ENCODE measurements at places on chromosomes 2 and 18. TPM values are rescaled to one million over a fixed set of nuclear protein-coding genes. Genes with fewer than 3 reads are reported as not detected.

- no peak overlapping the region for H3K4me3 ChIP-seq
- no peaks in the 10 kb centered on the region for H3K27me3 ChIP-seq
- H3K27ac ChIP-seq: no peak overlapping the region
- no peak for DNase-seq
- no peaks in the 10 kb centered on the region for H3K36me3 ChIP-seq
Observed at GRCh38 chr2:241618296-241618805, 18.6 kb downstream of the THAP4 start.

- H3K27me3 ChIP-seq: no peaks in the 10 kb centered on the region
- H3K36me3 ChIP-seq: no peaks in the 10 kb centered on the region
- H3K27ac ChIP-seq: no peak overlapping the region
- no peak for DNase-seq
- H3K4me3 ChIP-seq: no peak overlapping the region
- no peaks in the 10 kb centered on the region for H3K4me1 ChIP-seq
Observed at GRCh38 chr2:194380011-194380410, 1277.0 kb upstream of the SLC39A10 start.

GRCh38 chr2:127532296-127532695 is 3.2 kb upstream of the MYO7B start:
- H3K4me3 ChIP-seq: no peak overlapping the region
- H3K27me3 ChIP-seq: no peaks in the 10 kb centered on the region
- no peak overlapping the region for H3K27ac ChIP-seq
- no peak for DNase-seq
- no peaks in the 10 kb centered on the region for H3K4me1 ChIP-seq
- H3K36me3 ChIP-seq: no peaks in the 10 kb centered on the region

- no peaks in the 10 kb centered on the region for H3K36me3 ChIP-seq
- H3K27ac ChIP-seq: no peak overlapping the region
- no peaks in the 10 kb centered on the region for H3K4me1 ChIP-seq
- no peak for DNase-seq
- H3K4me3 ChIP-seq: no peak overlapping the region
- no peaks in the 10 kb centered on the region for H3K27me3 ChIP-seq
Observed at GRCh38 chr2:169415233-169415748, 53.0 kb upstream of the LRP2 start.

GRCh38 chr2:112841295-112842044 is 4.9 kb upstream of the IL1B start:
- DNase-seq: no peak
- no peaks in the 10 kb centered on the region for H3K4me1 ChIP-seq
- no peaks in the 10 kb centered on the region for H3K36me3 ChIP-seq
- H3K27me3 ChIP-seq: no peaks in the 10 kb centered on the region

- no peak overlapping the region for H3K4me3 ChIP-seq
- no peaks in the 10 kb centered on the region for H3K27me3 ChIP-seq
- no peaks in the 10 kb centered on the region for H3K36me3 ChIP-seq
- no peaks in the 10 kb centered on the region for H3K4me1 ChIP-seq
- H3K27ac ChIP-seq: no peak overlapping the region
Observed at GRCh38 chr2:100043891-100044255, 98.5 kb downstream of the AFF3 start.

DNA sequence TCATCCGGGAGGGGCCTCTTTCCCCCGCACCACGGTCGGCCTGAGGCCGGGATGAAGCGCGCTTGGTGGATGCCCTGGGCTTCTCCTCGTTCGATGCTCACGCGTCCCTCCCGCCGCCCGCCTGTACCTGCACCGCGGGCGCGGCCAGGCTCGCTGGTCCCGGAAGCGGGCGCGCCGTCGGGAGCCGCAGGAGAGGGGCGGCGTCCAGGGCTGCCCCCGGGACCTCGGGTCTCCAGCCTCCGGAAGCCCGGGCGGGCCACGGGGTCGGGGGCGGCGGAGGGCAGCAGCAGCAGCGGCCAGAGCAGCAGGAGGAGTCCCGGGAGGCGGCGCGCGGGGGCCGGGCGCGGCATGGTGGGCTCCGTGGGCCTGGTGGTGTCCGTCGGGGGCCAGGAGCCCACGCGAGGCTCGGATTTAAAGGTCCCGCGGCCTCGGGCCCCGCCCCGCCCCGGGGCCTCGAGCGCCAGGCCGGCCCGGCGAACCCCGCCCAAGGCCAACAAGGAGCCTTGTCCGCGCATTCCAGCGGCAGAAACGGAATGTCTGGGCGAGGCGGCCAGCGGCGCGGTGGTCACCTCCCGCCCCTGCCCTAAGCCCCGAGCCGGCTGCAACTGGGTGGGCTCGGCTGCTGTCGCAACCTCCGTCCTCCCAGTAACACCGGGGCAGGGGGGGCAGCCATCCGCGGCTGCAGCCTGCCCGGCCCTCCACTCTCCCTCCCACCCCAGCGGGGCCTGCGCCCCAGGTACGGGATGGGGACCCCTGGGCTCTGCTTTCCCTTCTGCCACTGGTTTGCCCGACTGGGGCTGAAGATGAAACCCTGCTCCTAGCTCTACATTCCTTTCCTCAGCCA is at the start of gene MATN3:
Gene MATN3, minus strand, starts transcription at position 387 of the 844 bp plus-strand sequence. Its CDS starts 37 bp downstream, at position 350.
- no peaks in the 10 kb centered on the region for H3K36me3 ChIP-seq
- H3K27ac ChIP-seq: no peak within 1 kb of the TSS
- H3K4me1 ChIP-seq: no peaks in the 10 kb centered on the region
- no peaks in the 10 kb centered on the region for H3K27me3 ChIP-seq
- peak within 1 kb of the TSS; percentile 40 for H3K4me3 ChIP-seq

GRCh38 chr18:43571078-43571689 is 293.9 kb upstream of the SYT4 start:
- no peaks in the 10 kb centered on the region for H3K36me3 ChIP-seq
- H3K27me3 ChIP-seq: no peaks in the 10 kb centered on the region
- H3K4me1 ChIP-seq: no peaks in the 10 kb centered on the region
- no peak overlapping the region for H3K4me3 ChIP-seq

DNA sequence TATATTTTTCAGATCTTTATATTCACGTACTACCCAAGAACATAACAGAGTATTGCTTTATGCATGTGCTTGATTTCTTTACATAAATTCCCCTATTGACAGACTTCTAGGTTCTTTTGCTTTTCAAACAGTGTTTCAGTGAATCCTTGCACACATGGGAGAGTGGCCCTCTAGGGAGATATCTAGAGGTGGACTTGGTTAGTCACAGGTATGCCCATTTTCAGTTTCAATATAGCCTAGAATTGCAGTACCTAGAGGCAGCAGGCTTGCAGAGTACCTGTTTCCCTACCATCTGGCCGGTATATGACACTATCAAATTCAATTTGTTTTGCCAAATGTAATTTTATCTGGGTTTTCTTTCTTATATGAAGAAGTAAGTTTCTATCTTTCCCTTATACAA is 36.8 kb downstream of the EML6 start:
- DNase-seq: no peak
- H3K27me3 ChIP-seq: no peaks in the 10 kb centered on the region
- H3K36me3 ChIP-seq: no peaks in the 10 kb centered on the region
- no peak overlapping the region for H3K4me3 ChIP-seq
- H3K4me1 ChIP-seq: no peaks in the 10 kb centered on the region

DNA sequence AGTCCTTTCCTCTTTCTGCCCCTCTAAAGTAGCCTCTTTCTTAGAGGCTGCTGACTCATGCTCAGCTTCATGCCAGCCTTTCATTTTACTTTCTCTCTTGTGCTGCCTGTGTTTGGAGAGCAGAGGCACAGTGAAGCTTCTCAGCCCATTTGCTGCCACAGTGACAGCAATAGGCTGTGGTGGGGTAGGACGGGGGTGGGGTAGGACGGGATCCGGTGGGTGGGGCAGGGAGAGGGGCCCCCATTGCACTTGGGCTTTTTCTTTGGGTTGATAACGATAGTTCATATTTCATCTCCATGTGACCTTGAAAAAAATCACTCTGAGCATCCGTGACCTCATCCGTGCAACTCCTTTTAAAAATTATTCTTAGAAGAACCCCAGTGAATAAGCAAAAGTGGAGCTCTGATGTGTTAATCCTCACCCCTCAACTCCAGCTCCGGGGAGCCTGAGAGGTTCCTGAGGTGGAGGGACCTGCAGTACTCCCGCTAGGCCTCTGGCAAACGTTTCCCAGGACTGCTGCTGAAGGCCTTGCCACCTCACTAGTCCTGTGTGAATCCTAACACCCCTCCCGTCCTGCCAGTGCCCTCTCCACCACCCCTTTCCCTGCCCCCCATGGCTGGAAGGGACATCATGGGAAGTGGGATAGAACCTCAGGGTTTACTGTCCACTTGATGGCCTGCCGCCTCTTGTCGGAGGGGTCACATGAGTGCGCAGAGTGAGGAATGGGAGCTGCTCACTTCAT is 70.8 kb downstream of the INPP4A start:
- H3K4me1 ChIP-seq: no peaks in the 10 kb centered on the region
- no peaks in the 10 kb centered on the region for H3K36me3 ChIP-seq
- no peak for DNase-seq
- no peaks in the 10 kb centered on the region for H3K27me3 ChIP-seq
- H3K27ac ChIP-seq: no peak overlapping the region

GRCh38 chr2:168434146-168434545 is 21.9 kb upstream of the CERS6 start:
- H3K4me3 ChIP-seq: no peak overlapping the region
- no peak for DNase-seq
- H3K27me3 ChIP-seq: no peaks in the 10 kb centered on the region
- H3K27ac ChIP-seq: no peak overlapping the region
- no peaks in the 10 kb centered on the region for H3K36me3 ChIP-seq

DNA sequence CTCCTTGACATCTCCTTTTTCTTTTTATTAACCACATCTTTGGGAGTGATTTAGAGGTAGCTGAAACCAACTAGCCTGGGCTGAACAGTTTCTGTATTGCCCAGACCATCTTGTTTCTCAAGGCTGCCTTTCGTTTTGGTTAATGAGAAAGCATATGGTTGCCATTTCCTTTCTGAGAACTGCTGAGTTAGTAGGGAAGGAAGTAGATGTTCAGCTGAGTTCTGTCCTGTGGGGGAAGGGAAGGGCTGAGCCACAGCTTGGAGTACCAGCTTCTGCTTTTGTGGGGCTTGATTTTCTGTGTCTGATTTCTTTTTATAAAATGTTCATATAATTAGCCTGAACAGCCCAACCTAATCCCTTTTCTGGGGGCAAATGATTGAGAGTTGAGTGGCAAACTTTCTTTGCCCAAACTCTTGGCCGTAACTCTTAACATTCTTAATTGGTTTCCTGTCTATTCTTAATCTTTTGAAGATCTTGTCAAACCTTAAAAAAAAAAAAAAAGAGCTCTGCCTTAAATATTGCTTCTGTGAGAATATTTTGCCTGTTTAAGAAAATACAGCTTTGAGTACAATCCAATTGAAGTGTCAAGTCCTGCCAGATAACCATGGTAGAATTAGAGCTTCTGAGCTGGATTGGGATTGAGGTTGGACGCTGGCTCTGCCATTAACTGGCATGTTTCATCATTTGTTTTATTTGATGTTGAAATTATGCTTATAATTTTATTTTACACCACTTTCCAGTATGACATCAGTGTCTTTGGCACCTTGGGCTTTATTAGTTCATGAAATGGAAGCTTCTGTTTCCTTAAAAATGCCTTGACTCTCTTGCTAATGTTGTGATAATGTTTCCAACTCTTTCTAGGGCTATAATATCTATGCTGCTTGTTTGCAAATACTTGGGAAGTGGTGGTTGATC is 1.9 kb upstream of the NABP1 start:
- H3K4me3 ChIP-seq: no peak overlapping the region
- H3K27me3 ChIP-seq: no peaks in the 10 kb centered on the region
- H3K27ac ChIP-seq: peak overlapping the region; percentile 98
- peak; percentile 38 for DNase-seq
- no peaks in the 10 kb centered on the region for H3K36me3 ChIP-seq

Gene CFAP65
- total RNA-seq: 0.06 TPM

Gene FBXO15
- total RNA-seq: 0.64 TPM

Gene C2orf81
- 1.2 TPM for total RNA-seq

Gene DNAJC5G
- 0.06 TPM for total RNA-seq
